T-helper 22 cell (primary cell): ENCODE measurements at places on chromosomes 2 and 18.

- no peak for DNase-seq
These were observed 134.0 kb upstream of the SERTAD2 start for GRCh38 chr2:64787698-64788097.

DNA sequence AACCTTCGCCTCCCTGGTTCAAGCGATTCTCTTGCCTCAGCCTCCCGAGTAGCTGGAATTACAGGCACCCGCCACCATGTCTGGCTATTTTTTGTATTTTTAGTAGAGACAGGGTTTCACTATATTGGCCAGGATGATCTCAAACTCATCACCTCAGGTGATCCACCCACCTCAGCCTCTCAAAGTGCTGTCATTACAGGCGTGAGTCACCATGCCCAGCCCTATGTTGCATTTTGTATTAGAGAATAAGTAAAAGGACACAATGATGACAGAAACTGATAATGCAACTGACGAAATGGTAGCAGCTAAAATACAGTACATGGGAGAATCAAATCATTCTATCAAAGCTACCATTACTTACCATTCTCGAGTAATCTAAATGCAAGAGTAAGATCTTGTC, 276.7 kb downstream of the DSEL start:
- no peak for DNase-seq

DNA sequence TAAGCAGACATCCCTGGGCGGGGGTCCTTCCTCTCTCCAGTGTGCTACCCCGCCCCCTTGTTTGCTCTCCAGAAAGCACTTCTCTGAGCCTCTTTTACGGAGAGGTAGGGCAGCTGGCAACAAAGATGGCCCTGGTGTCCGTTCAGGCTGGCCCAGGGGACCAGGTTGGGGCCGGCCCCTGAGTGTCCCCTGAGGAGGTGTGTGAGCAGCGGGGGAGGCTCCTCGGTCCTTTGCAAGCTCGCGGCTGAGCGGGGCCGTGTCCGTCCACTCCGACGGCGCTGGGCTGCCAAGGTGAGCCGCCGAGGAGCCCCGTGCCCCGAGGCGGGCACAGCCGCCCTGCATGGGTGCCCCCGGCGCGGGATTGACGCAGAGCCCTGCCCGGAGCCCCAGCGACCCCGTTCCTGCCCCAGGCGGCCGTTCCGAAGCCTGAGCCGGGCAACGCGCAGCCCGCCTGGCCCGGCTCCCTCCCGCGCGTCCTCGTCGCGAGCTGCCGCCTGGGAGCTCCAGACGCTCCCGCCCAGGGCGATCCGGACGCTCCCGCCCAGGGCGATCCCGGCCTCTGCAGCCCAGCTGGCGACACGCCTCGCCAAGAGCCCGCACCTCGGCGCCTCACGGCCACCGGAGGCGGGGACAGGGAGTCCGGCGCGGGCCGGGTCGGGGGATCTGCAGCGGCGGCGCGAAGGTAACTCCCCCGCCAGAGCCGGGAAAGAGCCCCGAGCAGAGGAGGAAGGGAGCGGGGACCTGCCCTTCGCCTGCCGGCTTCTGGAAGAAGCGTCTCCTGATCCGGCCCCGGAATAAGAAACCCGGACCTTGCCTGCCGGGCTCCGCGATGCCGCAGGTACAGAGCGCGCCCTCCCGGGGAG, at the start of gene PROKR1:
Gene PROKR1, plus strand, starts transcription at position 569 of the 863 bp plus-strand sequence. CDS start 2,243 bp downstream, outside the sequence.
- DNase-seq = no peak

DNA sequence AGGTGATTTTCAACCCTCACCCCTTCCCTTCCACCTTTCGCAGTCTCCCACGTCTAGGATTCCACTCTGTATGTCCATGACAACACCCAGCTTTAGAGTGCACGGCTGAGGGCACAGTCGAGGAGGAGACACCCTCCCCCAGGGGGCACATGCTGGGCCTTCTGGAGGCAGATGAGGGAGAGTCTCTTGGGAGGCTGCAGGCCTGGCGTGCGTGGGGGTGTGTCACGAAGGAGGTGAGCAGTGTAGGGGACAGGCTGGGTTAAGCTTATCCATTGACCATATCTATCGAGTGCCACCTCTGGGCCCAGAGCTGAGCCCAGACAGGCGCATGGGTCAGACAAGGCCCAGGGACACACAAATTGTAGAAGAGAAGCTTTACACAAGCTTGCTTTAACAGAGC, 18.8 kb downstream of the PROC start:
- DNase-seq = no peak

DNA sequence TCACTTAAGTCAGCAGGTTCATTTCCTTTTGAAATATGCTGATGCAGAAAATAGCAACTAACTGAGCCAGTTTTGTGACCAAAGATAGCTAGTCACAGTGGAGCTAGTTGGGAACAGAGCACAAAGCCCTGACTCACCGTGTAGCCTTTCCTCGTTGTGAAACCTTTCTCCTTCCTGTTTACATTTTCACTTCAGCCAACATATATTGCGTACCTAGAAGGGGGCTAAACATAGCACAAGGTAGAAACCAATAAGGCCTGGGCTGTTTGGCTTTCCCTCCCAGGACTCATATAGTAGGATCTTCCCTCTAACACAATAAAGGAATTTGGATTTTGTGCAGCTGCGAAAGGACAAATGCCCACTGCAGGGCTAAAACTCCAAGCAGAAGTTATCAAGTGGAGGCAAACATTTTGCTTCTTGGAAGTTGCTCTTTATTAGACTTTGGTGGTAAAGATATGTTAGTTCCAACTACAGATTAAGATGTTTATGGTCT, 24.5 kb upstream of the LPIN2 start:
- DNase-seq = no peak

DNA sequence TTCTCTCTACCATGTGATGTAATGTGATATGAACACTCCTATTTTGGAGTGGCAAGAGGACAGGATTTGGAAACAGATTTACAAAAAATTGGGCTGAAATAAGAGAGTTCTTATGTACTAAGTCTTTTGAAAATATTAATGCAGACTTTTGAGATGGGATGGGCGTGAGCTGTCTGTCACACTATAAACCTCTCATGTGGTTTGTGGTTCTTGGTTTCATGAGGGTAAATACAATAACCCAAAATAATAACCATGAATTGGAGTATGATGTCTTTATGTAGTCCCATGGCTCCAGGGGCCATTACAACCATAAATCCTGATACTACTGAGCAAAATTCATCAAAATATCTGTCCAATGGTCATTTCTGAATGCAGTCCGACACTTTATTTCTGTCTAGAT, 668.0 kb downstream of the MBD2 start:
- no peak for DNase-seq

- DNase-seq = no peak
These were observed 64.1 kb upstream of the SPHKAP start for GRCh38 chr2:228245601-228246000.

- DNase-seq = no peak
These were observed 195.0 kb downstream of the CCDC102B start for GRCh38 chr18:68992719-68993482.

- DNase-seq = no peak
These were observed 185.9 kb upstream of the TPO start for GRCh38 chr2:1227274-1227900.

DNA sequence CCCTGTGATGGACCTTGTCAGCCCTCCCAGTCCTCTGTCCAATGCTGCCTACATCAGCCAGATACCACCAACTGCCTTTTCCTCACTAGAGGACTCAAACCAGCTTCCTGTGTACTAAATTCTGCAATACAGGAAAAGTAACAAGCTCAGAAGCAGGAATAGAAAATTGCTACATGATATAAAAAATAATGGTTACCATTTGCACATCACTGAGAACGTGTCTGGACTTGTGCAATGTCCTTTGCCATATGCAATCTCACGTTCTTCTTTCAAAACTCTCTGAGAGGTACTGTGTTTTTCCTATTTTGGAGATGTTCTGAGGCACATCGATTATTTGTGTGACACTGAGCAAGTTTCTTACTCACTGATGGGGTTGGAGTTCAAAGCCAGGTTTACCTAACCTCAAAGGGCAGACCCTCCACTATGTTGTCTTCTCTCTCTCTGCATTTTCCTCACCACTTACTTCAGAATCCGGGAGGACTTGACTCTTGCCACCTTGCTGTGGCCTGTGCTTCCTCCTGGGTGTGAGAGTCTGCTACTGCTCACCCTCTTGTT, 12.1 kb downstream of the UPP2 start:
- DNase-seq = no peak

- no peak for DNase-seq
These were observed 640.2 kb downstream of the STK39 start for GRCh38 chr2:167607211-167607610.

DNA sequence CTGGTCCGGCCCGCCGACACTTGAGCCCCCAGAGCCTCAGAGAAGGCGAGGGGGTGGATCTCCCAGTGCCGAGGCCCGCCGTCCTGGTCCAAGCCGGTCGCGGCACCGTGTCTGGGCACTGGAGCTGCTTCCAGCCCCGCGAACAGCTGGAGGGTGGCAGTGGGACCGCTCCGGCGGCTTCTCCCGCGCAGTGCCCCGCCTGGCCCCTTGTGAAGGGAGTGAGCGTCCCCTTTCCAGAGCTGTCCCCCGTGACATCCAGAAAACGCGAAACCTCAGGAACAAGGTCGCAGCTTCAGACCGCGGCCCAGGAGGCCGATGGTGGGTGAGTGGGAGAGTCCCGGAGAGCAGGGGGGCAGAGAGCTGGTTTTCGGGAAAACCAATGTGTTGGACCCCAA, 579 bp upstream of the EMX1 start:
- DNase-seq = no peak
